Caudate nucleus (tissue), 63 donors: ENCODE measurements at places on chromosomes 16 and 17.

DNA sequence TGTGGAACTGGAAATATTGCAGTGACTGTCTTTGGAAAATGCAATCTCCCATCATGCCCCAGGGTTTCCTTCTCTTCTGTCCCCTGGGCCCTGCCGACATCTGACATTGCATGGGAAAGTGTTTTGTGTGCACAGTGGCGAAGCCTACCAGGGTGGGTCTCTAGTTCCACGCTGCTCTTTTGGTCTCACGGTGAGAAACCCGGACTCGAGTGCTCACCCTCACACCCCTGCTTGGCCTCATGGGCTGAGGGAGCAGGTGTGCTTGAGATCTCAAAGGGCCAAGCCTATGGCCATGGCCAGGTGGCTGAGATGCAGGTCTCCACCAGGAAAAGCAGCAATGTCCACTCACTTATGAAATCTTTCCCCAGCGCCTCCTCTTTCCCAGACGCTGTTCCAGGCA is 32.0 kb downstream of the SPNS3 start:
- DNase-seq: no peak

GRCh38 chr17:68102318-68102758 is 66.8 kb downstream of the KPNA2 start:
- no peak for DNase-seq

DNA sequence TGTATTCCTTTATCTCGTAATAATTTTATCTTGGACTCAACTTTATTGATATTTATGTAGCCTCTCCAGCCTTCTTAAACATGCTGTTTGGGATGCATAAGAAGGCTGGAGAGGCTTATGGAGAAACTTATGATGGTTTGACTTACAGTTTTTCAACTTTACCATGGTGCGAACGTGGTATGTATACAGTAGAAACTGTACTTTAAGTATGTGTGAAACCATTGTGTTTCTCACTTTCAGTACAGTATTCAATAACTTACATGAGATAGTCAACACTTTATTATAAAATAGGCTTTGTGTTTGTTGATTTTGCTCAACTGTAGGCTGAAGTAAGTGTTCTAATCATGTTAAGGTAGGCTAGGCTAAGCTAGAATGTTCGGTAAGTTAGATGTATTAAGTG is 206.8 kb downstream of the SEC14L1 start:
- no peak for DNase-seq

- DNase-seq: no peak
These were observed 1091.0 kb downstream of the CDH8 start for GRCh38 chr16:60945225-60945624.

DNA sequence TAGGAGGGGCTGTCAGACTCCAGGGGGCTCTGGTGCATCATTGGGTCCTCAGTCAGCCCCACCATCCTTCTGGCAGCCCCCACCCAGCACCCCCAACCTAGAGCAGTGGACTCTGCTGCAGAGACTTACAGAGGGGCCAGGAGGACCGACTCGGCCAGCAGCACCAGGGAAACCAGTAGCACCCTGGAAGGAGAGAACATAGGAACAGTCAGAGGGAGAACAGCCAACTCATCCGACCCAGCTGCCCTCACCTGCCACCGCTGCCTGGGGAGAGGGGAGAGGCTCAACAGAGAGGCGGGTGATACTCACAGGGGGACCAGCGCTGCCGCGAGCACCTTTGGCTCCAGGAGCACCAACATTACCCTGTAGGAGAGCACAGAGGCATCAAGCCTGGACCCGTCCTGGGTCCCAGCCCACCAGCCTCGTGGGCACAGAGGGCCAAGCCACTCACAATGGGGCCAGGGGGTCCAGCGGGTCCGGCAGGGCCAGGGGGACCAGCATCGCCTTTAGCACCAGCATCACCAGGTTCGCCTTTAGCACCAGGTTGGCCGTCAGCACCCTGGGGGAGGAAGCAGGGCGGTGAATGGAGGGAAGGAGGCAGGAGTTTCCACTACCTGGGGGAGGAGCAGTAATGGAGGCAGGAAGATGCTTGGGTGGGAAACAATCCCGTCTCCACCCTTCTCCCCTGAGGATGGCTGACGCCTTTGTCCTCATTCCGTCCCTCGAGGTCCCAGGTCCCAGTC is 11.7 kb downstream of the COL1A1 start:
- no peak for DNase-seq
